Activated T-cell treated with anti-CD3 and anti-CD28 coated beads, Interleukin-2, amount 50 U/mL, for 72 hours (primary cell): ENCODE measurements at places on chromosomes 16 and 17. TPM values are rescaled to one million over a fixed set of nuclear protein-coding genes. Genes with fewer than 3 reads are reported as not detected.

DNA sequence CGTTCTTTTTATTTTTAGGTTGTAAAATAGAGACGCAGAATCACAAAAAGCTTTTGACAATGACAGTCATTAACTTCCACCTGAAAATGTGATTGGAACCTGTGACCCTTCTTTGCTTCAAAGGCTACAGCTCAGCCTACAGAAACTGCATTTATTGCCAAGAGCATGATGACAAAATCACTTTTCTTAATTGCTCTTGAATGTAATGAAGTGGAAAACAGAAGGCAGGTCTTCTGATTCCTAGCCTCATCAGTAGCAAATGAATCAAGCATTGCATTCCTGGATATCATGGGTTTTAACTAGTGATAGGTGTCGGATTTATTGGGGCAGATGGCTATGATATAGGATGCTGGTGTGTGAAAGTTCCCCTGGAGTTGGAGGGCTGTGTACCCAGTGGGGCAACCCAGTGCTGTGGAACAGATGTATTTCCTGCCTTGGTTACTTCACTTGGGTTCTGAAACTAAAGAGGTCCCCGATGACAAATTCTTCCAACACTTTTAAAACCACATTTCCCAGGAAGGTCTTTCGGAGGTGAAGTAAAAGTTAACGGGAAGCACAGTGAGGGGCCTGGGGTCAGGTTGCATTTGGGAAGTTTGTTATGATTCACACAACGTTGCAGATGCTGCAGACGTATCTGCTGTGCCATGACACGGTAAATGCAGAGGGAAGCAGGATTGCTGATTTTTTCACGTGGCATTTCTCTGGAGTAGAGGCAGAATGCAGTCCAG is 127.5 kb downstream of the HS3ST3A1 start:
- no peak for DNase-seq

DNA sequence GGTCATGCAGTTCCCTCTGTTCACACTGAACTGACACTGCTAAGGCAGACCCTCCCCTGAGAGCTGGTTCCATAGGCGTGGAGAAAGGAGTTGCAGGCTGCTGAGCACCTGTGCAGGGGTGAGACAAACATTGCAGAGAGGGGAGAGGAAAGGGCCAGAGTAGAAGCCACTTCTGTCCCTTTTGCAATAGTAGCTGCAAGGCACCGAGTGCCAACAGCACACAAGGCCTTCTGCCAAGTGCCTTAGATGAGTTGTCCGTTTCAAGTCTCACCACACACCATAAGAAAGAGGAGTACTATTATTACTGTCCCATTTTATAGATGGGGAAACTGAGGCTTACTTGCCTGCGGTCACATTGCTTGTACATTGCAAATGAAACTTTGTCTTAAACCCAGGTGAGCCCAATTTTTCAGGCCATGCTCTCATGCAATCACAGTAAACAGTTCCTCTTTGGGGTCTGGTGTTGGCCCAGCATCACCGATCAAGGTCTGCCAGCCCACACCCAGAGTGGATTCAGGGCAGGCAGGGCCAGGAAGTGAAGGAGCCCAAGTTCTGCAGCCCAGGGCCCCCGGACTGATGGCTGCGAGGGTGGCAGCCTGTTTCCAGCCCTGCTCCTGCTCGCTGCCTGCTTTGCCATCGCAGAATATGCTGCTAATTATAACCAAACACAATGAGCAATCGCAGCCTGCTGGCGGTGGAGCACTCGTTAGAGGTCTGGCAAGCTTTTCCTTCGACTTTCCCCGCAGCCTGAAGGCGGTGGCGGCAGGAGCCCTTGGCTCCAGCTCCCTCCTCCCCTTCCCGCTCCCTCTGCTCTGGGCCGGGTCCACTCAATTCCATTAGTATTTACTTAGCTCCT is 36.8 kb upstream of the DYNLL2 start:
- DNase-seq: no peak

DNA sequence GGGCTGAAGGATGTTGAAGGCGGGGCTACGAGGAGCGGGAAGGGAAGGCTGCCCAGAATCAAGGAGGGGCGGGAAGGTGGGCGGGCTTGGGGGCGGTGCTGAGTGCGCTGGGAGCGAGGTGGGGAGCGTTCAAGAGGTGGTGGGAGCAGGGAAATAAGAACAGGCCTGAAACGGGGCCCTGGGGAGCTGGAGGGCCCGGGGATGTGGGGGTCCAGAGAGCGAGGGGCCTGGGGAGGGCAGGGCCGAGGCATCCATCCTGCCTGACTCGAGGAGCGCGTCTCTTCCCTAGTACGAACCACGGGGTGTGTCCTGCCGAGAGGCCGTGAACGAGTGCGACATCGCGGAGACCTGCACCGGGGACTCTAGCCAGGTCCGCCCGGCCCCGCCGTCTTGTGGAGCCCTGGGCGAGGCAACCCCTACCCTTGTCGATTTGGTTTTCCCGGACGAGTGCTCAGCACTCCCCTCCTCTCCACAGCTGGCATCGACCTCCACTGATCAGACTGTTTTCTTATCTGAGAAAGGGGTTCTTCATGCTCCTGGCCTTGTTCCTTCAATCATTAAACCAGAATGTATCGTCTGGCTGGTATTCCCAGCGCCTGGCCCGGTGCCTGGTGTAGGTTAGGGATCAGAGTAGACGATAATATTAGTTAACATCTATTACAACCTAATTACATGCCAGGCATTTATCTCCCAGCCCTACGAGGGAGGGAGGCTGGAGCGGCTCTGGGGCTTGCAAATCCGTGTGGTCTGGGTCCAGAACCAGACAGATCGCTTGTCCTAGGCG is 17.2 kb downstream of the ADAM11 start:
- DNase-seq: no peak

- DNase-seq: no peak
Measured at GRCh38 chr16:23448392-23448791, 4.6 kb downstream of the COG7 start.

Gene WNT3
- 0.14 TPM for total RNA-seq

Gene C1QTNF1
- total RNA-seq: 0.31 TPM

- DNase-seq: peak; percentile 69
Measured at GRCh38 chr17:55090079-55090492, 121.5 kb downstream of the STXBP4 start.

GRCh38 chr16:51579652-51580360 is 428.7 kb upstream of the SALL1 start:
- DNase-seq: no peak

- DNase-seq: no peak
Measured at GRCh38 chr16:48076455-48077012, 79.3 kb downstream of the ABCC12 start.

DNA sequence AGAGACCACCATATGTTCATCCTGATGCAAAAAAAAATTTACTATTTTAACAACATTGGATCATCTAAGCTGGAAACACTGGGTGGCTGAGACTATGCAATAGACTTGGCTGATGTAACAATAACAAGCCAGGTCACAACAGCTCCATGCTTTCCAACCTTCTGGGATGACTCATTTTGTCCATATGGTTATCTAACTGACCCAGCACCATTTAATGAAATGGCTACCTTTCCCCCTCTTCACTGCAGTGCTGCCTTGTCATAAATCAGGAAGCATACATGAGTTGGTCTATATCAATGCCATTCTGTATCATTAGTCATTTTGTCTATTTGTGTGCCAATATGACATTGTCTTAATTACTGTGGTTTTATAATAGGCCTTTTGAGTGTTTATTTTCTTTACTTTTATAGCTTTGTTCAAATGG is 217.6 kb upstream of the KCNJ16 start:
- no peak for DNase-seq

DNA sequence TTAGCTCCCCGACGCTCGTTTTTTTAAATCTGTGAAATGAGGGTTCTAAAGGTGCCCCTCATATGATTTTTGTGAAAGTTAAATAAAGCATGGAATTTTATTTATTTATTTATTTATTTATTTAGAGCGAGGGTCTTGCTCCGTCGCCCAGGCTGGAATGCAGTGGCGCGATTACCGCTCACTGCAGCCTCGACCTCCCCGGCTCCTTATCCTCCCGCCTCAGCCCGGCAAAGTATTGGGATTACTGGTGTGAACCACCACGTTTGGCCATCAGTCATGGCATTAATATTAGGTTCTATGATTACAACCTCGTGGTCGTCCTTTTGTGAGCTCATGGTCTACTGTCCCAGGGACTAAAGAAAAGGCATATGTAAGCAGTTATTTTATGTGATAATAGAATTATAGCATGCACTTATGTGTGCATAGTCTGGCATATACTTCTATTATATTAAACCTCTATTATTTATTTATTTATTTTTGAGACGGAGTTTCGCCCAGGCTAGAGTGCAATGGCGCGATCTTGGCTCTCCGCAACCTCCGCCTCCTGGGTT is 557 bp upstream of the LUC7L start:
- no peak for DNase-seq

DNA sequence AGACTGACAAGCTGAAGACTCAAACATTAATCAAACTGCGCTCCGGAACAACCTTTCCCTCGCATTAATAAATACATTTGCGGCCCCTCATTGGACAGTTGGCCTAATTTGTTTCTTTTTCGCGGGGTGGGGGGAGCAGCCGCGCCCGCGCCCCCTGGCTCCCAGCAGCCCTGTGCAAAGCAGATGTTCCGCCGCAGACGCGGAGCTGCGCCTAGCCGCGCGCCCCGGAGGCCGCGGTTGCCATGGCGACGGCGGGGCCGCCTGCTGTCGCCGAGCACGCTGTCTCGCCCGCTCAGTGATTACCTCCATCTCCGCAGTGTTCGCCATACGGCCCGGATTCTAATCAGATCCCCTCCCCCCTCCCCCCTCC is 25.5 kb downstream of the COPZ2 start:
- peak; percentile 77 for DNase-seq

Gene P2RX1
- 2.3 TPM for total RNA-seq

Gene TBX2
- 0.10 TPM for total RNA-seq

Gene TLCD3B
- total RNA-seq: 4.5 TPM

DNA sequence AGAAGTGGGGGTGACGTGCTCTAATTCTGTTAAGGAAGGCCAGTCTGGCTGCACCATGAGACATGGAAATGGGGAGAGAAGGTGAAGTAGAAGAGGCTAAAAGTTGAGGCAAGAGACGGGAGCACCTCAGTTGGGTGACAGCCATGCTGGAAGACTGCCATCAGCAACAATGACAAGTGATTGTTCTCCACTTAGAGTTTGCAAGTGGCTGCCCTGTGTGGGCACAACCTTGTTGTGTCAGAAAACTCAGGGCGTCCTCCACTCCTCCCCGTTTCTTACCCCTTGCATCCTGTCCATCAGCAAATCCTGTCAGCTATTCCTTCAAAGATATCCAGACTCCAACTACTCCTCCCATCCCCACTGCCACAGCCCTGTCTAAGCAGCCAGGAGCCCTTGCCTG is 17.6 kb downstream of the CES1 start:
- DNase-seq: no peak

DNA sequence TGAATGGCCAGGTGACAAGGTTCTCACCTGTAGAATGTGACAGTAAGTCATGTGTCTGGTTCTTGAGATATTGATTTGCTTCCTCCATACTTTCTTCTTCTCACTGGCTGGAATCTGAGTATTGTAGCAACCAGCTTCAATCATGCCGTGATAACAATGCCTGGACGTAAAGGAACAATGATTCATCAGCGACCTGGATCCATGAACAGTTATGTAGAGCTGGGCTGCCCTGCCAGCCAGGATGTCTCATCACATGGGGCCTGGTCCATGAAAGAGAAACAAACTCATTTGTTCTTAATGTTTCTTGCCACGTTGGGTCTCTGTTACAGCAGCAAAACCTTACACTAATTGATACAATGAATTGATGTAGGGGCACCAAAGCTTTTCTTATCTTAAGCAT is 627.2 kb downstream of the TOX3 start:
- no peak for DNase-seq

GRCh38 chr16:77302674-77303073 is 103.5 kb downstream of the SYCE1L start:
- DNase-seq: no peak

Gene TBC1D3H
- not detected for total RNA-seq

GRCh38 chr17:40139566-40140058 is 725 bp upstream of the CASC3 start:
- DNase-seq: peak; percentile 23

Gene NPIPA3
- 3.1 TPM for total RNA-seq

DNA sequence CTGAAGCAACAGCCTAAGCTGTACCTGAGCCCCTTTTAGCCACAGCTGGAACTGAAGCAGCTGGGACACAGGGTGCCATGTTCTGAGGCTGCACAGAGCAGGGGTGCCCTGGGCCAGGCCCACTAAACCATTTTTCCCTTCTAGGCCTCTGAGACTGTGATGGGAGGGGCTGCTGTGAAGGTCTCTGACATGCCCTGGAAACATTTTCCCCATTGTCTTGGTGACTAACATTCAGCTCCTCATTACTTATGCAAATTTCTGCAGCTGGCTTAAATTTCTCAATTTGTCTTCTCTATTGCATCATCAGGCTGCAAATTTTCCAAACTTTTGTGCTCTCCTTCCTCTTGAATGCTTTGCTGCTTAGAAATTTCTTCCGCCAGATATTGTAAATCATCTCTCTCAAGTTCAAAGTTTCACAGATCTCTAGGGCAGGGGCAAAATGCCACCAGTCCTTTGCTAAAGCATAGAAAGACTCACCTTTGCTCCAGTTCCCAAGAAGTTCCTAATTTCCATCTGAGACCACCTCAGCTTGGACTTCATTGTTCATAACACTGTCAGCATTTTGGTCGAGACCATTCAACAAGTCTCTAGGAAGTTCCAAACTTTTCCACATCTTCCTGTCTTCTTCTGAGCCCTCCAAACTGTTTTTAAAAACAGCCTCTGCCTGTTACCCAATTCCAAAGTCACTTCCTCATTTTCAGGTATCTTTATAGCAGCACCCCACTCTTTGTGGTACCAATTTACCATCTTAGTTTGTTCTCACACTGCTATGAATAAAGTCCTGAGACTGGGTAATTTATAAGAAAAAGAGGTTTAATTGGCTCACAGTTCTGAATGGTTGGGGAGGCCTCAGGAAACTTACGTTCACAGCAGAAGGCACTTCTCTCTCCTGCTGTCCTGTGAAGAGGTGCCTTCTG is 49.8 kb downstream of the TMEM100 start:
- DNase-seq: no peak
